ENCODE measurements at places on chromosomes 5 and 9.

DNA sequence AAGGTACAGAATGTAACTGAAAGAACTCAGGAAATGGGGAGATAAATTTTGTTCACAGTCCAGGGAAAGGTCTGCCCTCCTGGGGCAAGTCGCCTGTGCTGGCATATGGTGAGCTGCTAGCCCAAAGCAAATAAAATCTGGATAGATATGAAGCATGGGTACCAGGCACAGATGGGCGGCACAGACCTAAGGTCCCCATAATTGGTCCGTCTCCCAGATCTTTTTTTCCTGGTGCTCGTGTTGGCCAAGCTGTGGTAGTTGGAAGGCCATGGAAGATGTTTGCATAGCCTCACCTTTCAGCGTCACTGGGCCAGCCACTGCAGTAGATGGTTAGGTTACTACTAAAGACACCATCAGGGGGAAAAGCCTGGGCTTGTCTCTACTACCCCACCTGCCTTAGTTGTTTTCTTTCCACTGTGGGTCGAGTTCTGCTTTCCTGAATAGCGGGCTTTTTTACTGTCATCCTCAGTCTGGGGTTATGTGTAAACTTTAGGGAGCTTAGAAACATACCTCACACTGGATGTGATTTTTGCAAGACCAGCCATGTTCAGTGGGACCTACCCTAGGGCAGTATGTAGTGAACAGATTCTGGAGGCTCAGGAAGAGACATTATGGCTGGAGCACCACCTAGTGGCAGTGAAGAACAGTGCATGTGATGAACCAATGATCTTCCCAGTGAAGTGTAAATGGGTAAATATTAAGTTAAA lies 24.2 kb upstream of the GLRX start:
- peak; percentile 32 for DNase-seq

GRCh38 chr9:87569008-87569509 lies 71.4 kb downstream of the DAPK1 start:
- no peak for DNase-seq

- no peak for DNase-seq
Measured at GRCh38 chr9:76600007-76600615, 141.1 kb downstream of the GCNT1 start.

GRCh38 chr5:151469386-151469785 lies 22.0 kb downstream of the SLC36A1 start:
- no peak for DNase-seq

- no peak for DNase-seq
Measured at GRCh38 chr9:87503927-87504326, 6.3 kb downstream of the DAPK1 start.

GRCh38 chr5:123808461-123809380 lies 296.7 kb downstream of the CSNK1G3 start:
- no peak for DNase-seq

- DNase-seq = no peak
Measured at GRCh38 chr9:120854596-120855327, 12.0 kb upstream of the PSMD5 start.

- DNase-seq = no peak
Measured at GRCh38 chr5:7869474-7870136, 657 bp downstream of the MTRR start.

GRCh38 chr5:94415798-94416197 lies 202.6 kb downstream of the KIAA0825 start:
- no peak for DNase-seq

Measured in SHP77 treated with DMSO at 0.1 percent for 48 hours (cell line).